ENCODE measurements at places on chromosomes 1 and 21.

DNA sequence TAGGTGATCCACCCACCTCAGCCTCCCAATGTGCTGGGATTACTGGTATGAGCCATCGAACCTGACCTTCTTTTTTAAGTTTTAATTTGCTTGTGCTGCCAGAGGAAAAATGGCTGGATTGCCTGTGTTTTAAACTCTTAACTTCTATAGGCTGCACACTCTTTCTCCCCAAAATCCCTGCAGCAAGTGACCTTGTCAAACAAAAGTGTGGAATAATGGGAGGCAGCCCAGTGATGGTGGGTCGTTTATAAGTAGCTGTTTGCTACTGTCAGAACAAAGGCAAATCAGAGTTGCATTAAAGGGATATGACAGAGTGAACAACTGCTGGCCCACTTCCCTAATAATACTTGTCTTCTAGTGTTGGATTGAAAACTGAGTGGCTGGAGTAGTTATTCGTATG lies 74.2 kb downstream of the ADGRL2 start:
- DNase-seq = no peak

GRCh38 chr1:230280906-230281413 lies 145.2 kb downstream of the PGBD5 start:
- no peak for DNase-seq

GRCh38 chr1:211896958-211897357 lies 66.4 kb upstream of the LPGAT1 start:
- DNase-seq = no peak

GRCh38 chr1:5297180-5297885 lies 642.9 kb downstream of the AJAP1 start:
- no peak for DNase-seq

- DNase-seq = no peak
Measured at GRCh38 chr1:205600085-205600484, 31.7 kb downstream of the ELK4 start.

GRCh38 chr21:43311301-43311817 lies 115.6 kb downstream of the SIK1 start:
- DNase-seq = no peak

GRCh38 chr1:46053734-46054133 lies 78.7 kb downstream of the PIK3R3 start:
- no peak for DNase-seq

- DNase-seq = no peak
Measured at GRCh38 chr1:11316701-11317100, 43.7 kb downstream of the UBIAD1 start.

- DNase-seq = no peak
Measured at GRCh38 chr1:108722292-108722691, 9.6 kb downstream of the FNDC7 start.

GRCh38 chr21:31132574-31133242 lies 94.4 kb upstream of the KRTAP19-8 start:
- no peak for DNase-seq

All from HEK293T (cell line).